ENCODE measurements at places on chromosomes 5 and 9.
A peak's percentile ranks its signal among the peaks of the same experiment; 100 is the strongest.

DNA sequence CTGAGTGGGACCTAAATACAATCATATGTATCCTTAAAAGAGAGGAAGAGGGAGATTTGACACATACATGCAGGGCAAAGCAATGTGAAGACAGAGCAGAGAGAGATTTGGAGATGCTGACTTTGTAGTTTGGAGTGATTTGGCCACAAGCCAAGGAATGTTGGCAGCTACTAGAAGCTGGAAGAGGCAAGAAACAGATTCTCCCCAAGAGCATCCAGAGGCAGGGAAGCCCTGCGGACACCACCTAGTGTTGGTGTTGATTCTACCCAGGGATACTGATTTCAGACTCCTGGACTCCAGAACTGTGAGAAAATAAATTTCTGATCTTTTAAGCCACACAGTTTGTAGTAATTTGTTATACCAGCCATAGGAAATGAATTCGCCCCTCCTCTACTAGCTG is 64.9 kb upstream of the OSMR start:
- DNase-seq = no peak

DNA sequence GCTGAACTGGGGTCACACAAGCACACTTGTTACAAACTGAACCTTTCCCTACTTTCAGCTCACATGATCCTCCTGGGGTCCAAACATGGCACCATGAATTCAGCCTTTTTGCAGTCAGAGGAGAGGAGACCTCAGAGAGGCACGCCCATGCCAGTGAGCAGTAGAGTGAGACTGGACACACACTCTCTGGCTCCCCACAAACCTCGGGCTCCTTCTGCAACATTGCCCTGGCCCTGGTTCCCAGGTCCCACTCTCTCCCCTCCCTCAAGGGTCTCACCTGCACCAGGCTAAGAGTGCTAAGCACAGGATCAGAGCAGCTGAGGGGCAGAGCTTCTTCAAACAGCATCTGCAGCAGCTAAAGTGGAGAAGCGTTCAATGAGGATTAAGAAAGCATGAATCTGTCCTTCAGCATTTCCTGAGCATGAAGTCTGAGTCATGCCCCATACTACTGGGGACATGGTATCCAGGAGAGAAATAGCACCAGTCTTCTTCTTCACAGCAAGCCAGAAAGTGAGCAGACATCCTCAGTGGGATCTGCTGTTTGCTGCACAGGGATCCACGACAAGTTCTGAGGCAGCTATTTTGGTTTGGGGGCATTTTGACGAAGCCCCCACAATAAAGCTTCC is 27.2 kb downstream of the SLC35A4 start:
- no peak for DNase-seq

DNA sequence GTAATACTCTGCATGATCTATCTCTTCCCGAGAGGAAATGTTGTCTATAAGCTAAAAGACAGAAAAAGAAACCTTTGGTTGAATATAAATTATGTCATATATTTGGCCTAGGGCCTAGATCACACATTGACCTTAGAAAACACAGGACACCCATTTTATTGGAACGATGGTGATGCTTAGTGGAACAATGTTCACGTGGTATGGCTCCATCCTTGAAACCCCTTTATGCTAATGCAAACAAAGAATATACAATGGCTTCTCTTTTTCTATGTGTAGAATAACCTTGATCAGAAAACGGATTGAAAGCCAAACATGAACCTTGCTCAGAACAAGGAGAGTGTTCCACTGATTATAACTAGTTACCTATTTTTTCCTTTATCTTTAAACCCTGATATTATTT is 24.5 kb downstream of the MRPS27 start:
- no peak for DNase-seq

DNA sequence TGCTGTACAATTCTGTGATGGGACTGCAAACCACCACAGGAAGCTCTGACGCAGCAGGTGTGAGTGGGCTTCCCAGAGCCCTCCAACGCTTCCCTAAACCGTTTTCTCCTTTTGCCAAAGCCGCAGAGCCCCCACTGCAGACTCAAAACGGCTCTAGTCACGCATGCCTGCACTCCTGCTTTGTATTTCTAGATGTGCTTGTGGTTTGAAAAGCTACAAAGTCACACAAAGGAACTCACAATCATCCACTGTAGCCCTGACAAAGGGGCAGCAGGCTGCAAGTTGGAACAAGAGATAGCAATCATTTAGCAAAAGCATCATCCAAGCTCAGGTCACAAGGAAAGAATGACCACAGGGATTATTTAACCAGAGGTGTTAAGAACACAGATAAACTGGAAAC is 79.3 kb downstream of the PTPN3 start:
- no peak for DNase-seq

DNA sequence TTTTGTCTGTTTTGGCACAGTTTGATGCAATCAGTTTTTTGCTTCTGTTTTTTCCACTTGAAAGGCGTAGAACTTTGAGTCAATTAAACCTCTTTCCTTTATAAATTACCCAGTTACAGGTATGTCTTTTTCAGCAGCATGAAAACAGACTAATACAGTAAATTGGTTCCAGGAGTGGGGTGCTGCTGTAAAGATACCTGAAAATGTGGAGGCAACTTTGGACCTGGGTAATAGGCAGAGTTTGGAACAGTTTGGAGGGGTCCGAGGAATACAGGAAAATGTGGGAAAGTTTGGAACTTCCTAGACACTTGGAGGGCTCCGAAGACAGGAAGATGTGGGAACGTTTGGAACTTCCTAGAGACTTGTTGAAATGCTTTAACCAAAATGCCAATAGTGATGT is 2022.2 kb downstream of the MAT2B start:
- no peak for DNase-seq

DNA sequence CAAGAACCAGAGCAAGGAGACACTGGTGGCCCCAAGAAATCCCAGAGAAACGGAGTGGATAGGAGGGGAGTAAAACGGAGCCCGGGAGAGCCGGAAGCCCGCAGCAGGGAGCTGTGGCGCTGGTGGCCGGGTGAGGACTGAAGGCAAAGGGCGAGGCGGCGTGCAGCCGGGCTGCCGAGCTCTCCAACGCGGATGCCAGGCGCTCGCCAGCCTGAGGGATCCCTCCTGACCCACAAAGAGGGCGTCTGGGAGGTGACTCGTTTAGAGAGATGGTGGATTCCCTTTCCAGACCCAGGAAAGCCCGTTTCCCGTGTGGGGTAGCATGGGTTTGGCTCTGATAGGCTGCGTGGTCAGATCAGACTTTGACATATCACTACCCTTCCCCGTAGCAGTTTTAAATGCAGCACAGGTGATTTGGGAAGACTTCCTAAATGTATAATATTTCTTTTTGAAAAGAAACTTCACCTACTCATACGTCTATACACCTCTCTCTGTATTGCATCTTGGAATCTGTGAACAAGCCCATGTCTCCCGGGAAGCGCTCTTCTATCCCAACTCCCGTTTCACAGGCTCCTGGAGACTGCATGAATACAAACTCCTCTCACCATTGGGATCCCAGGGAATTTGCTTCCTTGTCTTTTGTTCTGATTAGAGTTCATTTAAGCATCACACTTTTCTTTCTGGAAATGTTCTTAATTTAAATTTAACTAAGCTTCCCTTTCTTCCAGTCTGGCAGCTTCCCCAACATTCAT is 158.1 kb downstream of the C9orf152 start:
- DNase-seq = no peak

GRCh38 chr5:8341406-8341805 is 472.5 kb downstream of the MTRR start:
- DNase-seq = no peak

GRCh38 chr5:123906698-123907295 is 394.8 kb downstream of the CSNK1G3 start:
- DNase-seq = no peak

DNA sequence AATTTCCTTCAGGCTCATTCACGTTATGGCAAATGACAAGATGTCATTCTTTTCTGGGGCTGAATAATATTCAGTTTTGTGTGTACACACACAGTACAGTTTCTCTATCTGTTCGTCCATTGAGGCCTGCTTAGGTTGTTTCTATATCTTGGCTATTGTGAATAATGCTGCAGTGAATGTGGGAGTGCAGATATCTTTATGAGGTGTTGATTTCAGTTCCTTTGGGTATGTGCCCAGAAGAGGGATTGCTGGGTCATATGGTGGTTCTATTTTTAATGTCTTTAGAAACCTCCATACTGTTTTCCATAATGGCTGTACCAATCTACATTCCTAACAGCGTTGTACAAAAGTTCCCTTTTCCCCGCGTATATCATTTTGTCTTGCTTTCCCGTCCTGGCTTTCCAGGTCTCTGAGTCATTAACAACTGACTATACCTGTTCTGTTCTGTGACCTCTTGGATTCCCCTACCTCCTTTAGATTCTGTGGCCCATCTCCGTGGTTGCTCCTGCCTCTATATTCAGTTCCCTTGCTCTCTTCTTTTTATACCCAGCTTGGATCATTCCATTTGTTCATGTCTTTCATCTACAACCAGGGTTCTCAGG is 6.8 kb downstream of the SNX30 start:
- no peak for DNase-seq

- no peak for DNase-seq
Observed at GRCh38 chr5:139803978-139804377, 8.4 kb downstream of the PSD2 start.

DNA sequence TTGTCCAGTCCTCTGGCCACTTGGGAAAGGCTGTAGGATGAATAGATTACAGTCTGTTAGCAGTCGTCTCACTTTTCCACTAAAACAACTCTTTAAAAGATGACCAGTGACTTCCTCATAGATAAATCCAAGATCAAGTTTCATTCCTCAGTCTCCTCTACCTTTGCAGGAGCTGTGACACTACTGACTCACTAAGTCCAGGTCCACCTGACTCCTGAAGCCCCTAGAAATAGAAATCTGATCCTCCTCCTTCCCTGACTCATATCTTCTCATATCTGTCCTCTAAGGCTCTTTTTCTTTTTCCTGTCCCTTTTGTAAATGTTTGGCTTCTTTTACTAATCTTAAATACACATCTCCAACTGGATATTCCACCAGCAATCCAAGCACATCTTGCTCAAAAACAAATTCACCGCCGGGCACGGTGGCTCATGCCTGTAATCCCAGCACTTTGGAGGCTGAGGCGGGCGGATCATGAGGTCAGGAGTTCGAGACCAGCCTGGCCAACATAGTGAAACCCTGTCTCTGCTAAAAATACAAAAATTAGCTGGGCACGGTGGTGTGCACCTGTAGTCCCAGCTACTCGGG is 2.6 kb downstream of the CCDC125 start:
- no peak for DNase-seq

- DNase-seq = peak; percentile 51
Observed at GRCh38 chr5:26889815-26890214, 148.6 kb downstream of the CDH9 start.

DNA sequence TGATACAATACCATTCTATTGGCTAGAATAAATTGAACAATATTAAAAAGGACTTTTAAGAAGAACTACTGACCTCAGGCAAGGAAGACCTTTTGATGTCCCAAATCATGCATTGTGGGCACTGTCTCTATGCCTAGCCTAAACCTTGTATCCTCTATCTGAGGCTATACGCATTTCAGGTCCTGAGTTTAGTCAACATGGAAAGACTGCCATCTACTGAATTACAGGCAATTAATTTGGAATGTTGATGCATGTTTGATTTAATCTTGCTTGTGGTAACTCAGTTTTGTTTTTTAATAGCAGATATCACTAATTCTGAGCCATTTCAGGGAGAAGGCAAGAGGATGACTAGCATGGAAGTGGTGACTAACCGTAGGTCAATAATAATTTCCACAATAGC is 585.3 kb upstream of the CCNG1 start:
- peak; percentile 17 for DNase-seq

GRCh38 chr5:126354858-126355731 is 68.1 kb upstream of the GRAMD2B start:
- DNase-seq = no peak

DNA sequence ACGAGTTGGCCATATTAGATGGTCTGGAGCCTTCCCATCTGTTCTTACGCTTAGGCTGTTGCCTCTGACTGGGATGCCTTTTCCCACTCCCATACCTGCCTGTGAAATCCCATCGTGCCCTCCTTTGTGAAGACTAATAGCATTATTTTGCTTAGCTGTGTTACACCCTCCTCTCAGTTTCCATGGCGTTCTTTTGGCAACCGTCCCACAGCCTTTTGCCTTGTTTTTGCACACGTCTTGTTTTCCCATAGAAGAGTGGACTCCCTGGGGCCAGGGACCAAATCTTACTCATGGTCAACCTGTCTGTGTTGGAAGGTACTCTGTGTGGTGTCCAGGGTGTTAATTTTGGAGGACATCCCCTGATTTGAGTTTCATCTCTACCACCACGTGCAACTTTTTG is 242.1 kb downstream of the HSPA4 start:
- no peak for DNase-seq

DNA sequence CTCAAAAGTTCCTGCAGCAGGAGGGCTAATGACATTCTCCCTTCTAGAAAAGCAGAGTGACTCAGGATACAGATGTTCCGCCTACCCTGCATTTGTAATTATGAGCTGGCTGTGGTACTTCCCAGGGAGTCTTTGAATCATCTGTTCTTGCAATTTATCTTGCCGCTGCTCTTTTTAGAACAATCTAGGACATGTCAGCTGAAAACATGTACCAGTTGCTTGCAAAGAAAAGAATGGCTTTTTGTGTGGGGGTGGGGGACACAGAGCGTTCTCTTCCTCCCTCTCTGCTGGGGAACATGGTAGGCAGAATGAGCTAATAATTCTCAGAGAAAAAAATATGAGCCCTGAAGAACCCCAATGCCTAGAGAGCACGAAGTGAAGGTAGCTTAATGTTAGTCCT is 51.7 kb upstream of the TUT7 start:
- no peak for DNase-seq

- no peak for DNase-seq
Observed at GRCh38 chr5:58793888-58794657, 211.2 kb downstream of the RAB3C start.

DNA sequence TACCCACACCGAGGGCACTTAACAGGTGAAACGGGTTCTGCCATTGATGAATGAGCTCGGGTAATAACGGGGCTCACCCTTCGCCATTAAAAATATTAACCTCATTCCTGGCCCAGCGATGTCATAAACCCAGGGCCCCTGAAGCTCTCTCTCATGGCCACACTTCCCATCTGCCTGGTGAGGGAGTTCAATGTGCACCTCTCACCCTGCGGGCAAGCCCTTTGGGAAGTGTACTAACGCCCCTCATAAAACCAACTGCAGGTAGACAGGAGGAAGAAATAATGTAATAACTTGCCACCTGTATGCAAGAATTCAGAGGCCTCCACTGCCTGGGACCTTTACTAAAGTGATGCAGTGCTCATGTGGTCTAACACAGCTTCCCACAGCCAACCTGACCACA is 35.1 kb downstream of the SHB start:
- no peak for DNase-seq

GRCh38 chr5:103434057-103434456 is 128.5 kb downstream of the NUDT12 start:
- no peak for DNase-seq

GRCh38 chr5:148186248-148187003 is 16.4 kb upstream of the SPINK6 start:
- DNase-seq = no peak

Data from NCI-H524 (cell line).